ENCODE measurements at places on chromosomes 12 and 14.

DNA sequence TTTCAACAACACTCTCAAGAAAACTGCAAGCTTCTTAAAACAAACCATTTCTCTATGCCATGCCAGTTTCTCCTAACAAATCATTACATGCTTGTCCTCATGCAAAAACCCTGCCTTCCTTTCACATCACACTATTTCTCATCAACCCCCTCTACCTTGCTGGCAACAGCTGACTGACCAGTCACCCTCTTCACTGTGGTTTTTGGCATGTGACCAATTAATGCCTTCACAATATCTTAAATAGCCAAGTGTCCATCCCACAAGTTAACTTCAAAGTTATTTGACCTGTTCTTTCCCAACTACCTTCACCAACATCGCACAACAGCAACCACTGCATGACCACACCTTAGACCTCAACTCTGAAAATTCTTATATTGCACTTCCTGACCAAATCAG lies 159.6 kb downstream of the CEP128 start:
- DNase-seq, result no peak

- DNase-seq, result no peak
These were observed 11.3 kb downstream of the CS start for GRCh38 chr12:56288705-56289387.

DNA sequence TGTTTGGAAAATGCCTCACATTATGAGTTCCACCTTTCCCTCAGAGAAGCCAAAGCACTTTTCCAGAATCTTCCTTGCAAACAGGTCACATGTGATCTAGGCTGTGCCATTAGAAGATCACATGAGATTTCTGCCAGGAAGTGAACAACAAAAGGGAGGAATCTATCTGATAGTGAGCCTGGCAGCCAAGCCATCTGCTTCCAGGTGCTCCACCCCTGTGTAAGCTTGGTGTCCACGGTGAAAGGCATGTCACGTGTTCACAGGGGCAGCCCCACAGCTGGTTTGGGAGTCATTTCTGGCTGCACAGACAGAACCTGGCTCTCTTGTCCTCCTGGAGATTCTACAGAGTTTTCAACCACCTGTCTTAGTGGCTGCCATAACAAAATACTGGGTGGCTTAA lies 3.5 kb upstream of the KSR2 start:
- DNase-seq, result no peak

DNA sequence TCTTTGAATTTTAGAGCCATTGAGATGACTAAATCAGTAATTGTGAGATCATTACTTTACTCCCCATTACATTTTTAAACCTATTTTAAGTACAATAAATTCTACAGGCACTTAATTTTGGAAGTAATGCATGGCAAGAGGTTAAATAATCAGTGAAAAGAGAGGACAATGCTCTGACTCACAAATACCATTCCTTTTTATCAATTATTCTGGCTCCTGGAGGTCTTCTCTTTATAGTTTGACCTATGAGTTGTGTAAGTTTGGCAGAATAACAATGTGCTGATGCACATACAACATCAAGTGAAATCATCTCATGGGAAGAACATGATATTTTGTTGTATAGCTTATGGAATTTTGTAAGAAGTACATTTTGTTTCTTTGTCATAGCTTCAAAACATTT lies 166.7 kb downstream of the TMTC3 start:
- no peak for DNase-seq

DNA sequence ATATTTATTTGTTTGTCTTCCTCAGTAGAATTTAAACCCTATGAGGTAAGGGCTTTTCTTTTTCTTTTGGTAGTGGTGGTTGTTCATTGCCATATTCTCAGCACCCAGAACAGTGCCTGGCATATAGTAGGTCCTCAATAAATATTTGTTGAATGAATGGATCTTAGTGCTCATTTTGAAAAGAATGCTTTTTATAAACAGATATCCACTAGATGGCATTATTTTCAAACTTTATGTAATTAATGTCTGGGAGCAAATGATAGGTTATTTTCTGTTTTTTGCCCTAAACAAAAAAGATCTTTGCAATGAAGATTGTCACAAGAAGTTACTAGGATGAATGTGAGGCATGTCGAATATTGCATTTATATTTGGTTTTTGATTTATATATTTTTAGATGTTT lies 64.1 kb downstream of the RAD51B start:
- DNase-seq, result no peak

GRCh38 chr14:102264775-102265174 lies 40.2 kb downstream of the MOK start:
- DNase-seq, result no peak

DNA sequence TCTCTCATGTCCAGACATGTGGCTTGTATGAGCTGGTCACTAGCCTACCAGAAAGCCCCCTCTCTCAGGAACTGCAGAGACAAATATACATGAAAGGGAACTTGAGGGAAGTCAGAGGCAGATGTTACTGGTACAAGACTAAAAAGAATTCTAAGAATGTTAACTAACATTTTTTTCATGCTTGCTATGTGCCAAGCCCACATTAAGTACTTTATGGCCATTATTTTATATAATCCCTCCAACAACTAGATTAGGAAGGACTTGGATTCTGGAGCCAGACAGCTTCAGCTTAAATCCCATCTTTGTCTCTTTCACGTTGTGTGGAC lies 24.6 kb downstream of the TTC9 start:
- DNase-seq, result no peak

DNA sequence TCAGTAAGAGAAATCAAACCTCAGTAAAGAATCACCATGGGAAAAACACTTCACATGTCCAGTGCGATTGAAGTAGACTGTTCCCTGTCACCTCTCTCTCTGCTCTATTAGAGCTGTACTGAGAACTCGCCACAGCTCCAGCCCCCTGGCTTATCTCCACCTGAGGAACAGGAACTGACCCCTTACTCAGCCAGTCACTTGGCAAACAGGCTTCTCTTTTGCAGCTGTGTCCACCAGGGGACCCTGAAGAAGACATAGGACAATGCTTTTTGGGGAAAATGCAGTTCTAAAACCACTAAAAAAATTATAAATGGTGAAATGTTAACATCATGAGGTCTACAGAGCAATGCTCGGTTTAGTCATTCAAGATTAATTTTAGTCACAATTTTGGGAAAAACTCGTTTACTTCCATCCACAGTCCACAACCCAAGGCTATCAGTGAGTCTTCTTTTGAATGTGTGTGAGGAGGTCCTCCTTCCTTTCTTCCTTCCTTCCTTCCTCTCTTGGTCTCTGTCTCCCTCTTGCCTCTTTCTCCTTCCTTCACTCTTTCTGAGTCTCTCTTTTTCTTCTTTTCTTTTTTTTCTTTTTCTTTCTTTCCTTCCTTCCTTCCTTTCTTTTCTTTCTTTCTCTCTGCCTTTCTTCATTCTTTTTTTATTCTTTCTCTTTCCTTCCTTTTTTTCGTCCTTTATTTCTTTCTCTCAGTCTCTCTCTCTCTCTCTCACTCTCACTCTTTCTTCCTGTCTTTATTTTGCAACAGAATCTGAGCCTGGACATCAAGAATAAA lies 1189.5 kb upstream of the TMEM132C start:
- DNase-seq, result no peak

- no peak for DNase-seq
These were observed 24.5 kb downstream of the ERG28 start for GRCh38 chr14:75636100-75636692.

DNA sequence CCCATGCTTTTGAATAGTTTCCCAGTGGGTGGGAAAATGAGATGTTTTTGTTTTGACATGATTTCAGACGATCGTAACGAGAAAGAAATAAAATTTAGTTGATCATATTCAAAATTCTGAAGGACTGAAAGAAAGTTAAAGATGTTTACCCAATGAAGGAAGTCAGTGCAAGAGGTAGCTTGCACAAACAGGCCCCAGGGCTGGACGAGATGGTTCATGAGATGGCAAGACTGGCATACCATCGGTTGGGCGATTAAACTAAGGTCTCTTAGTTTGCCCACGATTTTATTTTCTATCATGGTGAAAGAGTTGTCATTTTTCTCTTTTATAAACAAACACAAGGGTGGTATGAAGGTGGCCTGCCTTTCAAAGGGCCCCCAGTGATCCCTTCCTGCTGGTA lies 124.5 kb upstream of the TBX5 start:
- no peak for DNase-seq

DNA sequence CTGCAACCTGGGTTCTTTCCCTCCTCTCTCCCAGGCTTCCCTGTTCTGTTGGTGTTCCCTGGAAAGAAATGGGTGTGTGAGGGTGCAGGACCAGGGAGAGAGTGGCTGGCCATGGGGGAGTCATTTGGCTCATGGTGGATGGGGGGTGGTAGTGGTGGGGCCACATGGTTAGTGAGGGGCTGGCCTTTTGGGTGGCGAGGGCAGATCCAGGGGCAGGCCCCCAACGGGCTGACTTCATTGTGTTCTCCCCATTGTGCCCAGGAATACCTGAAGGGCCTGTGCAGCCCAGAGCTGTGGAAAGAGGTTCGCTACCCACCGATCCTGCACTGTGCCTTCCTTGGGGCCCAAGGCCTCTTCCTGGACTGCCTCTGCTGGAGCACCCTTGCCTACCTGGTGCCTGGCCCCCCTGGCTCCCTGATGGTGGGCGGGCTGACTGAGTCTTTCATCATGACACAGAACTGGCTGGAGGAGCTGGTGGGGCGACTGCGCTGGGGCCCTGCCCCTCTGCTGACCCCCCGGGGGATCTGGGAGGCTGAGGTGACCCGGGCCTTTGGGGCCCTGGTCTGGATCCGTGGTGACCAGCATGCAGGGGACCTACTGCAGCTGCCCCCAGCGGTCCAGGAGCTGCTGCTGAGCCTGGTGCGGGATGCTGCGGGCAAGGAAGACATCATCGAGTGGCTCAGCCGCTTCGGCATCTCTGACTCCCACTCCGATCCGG lies 9.0 kb downstream of the NYNRIN start:
- no peak for DNase-seq

- no peak for DNase-seq
These were observed 174.4 kb downstream of the MON2 start for GRCh38 chr12:62640910-62641448.

DNA sequence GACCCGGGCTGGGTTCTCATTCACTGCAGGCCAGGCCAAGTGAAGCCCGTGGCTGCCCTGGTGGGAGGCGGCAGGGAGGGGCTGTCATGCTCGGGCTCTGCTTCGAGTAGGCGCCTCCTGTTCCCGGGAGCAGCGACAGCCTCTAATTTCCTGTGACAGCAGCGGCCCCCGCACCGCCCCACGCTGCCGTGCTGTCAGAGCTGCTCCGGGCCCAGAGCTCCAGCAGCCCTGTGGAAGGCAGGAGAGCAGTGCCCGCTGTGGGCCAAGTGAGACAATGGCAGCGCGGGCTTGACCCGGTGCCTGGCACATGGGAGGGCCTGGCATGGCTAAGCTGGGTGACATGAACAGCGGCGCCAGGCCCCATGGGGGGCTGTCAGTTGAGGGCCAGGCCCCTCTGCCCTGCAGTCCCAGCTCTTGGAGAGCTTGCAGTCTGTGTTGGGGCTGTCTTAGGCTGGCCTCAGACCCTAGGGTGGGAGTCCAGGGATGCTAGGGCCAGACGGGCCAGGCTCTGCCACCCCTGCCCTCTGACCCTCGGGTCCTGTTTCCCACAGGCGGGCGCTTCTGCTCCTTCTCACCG lies 5.1 kb downstream of the TRMT61A start:
- no peak for DNase-seq

GRCh38 chr14:32559590-32559989 lies 230.5 kb downstream of the AKAP6 start:
- no peak for DNase-seq

- no peak for DNase-seq
These were observed 1003.6 kb downstream of the TMEM121 start for GRCh38 chr14:106530031-106530422.

- DNase-seq, result no peak
These were observed 46.3 kb downstream of the MON2 start for GRCh38 chr12:62512901-62513300.

DNA sequence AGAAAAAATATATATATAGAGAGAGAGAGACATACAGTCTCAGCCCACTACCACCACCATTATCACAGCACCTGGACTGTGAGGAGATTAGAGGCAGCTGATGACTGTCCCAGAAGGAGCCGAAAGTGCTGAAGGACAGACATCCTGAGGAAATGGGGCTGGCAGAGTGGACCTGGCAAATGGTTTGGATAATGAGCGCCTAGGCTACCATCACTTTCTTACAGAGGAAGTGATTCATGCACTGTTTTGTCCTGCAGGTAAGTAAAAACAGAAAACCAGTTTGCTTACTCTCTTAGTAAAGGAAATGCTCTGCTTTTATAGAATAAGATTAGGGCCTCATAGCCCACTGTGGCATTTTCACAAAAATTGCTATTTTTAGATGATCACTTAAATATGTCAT lies 28.6 kb upstream of the DNM1L start:
- DNase-seq, result no peak

DNA sequence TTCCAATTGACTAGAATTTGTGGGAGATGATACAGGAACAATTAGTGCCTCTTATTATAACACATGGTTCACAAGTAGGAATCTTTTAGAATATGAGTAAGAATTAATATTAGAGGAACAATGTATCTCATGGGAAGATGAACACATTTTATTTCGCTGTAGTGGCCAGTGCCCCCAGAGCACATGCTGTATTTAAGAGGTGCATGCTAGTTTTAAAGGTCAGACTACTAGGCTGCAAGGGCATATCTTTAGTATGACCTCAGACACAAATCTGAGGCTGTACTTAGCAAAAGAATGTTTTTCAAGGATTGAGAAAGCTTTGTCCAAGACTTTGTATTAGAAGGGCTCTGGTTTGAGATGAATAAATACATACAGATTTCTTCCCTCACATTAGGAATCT lies 586.9 kb downstream of the CCER1 start:
- no peak for DNase-seq

- DNase-seq, result no peak
These were observed 655 bp upstream of the PLEKHG3 start for GRCh38 chr14:64703395-64704142.

- no peak for DNase-seq
These were observed 611.8 kb downstream of the ETNK1 start for GRCh38 chr12:23236811-23237210.

GRCh38 chr12:114371250-114371649 lies 34.7 kb downstream of the TBX5 start:
- DNase-seq, result no peak

DNA sequence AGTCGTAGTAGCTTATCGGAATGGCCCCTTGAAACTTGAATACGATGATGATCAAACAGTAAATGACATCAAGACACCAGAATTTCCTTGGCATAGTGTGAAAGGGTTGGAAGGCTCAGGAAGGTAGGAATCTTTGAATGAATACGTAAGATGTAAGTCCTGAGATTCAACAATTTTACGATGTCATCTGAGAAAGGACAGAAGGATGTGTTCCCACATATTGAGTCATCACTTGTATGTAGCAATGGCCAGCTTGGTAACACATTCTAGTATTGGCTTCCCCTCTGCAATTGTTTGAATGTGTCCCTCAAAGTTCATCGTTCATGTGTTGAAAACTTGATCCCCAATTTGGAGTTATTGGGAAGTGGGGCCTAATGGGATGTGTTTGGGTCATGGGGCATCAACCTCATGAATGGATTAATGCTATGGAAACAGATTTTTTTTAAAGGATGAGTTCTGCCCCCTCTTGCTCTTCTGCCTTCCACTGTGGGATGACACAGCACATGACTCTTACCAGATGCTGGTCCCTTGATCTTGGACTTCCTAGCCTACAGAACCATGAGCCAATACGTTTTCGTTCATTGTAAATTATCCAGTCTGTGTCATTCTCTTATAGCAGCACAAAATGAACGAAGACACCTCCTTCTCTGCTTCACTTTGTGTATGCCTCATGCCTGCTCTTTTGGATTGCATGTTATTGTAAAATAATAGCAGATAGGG lies 284.6 kb downstream of the BCAT1 start:
- DNase-seq, result no peak

GRCh38 chr14:77327111-77327510 lies 6.3 kb downstream of the GSTZ1 start:
- no peak for DNase-seq

GRCh38 chr14:34036319-34036766 lies 85.5 kb upstream of the EGLN3 start:
- no peak for DNase-seq

- no peak for DNase-seq
These were observed 184.7 kb downstream of the SLC15A4 start for GRCh38 chr12:128639089-128639488.

Measured in 8988T (cell line).